ENCODE measurements at places on chromosomes 16 and 17. TPM values are rescaled to one million over a fixed set of nuclear protein-coding genes. Genes with fewer than 3 reads are reported as not detected.
A peak's percentile ranks its signal among the peaks of the same experiment; 100 is the strongest.

DNA sequence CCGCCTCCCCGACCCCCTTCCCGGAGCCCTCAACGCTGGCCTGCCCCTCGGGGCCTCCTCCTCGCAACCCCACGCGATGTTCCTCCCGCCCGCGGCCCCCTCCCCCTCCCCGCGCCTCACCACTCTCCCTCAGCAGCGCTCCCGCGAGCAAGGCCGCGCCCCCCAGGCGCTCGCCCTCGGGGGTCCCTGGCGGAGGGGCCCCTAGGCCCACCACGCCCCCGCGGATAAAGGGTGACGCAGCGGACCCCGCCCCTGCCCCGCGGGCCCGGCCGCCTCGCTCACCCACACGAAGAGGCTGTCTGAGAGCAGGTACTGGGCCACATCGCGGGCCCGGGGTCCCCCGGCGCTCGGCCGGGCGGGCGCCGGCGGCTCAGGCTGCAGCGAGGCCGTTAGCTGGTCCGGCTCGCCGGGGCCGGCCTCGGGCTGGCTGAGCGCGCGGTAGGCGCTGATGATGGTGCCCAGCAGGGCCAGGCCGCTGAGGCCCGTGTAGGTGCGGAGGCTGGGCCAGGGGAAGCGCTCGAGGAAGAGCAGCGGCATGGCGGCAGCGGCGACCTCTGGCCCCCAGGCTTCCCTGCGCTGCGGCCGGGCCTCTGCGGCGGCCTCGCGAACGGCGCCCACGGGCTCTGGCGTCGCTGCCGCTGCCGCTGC, 430 bp downstream of the AMFR start:
- no peak for DNase-seq

DNA sequence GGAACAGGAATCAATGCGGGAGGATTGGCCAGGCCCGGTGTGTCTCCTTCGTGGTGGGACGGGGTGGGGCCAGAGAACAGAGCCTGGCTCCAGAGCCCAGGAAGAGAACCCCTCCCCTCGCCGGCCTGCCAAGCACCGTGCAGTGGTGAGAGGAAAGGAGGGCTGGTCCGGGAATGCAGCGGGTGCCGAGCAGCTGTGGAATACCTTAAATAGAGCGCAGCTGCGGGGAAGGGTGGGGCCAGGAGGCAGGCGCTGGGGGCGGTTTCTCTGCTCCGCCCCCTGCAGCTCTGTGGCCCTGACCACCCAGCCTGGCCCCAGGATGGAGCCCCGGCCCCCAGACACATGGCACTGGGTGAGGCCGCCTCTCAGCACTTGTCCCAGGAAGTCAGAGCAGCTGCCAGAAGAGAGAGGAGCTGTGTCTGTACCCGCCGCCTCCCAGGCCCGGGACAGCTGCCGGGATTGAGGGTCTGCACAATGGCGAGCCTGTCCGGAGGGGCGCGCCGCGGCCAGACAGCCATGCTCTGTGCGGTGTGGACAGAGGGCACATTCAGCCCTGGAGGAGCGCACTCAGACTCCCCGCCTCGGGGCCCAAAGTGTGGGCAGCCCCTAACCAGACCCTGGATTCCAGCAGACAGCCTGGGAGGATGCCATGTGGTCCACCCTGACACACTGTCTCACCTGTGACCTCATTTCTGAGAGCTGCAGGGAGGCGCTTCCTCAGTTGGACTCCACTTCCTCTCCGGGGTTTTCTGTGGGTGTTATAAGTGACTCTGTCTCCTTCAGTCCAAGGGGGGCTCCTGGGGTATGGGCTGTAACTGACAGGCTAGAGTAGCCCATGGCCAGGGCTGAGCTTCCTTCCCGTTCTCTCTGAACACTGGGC, 268.8 kb downstream of the SEC14L1 start:
- no peak for DNase-seq

DNA sequence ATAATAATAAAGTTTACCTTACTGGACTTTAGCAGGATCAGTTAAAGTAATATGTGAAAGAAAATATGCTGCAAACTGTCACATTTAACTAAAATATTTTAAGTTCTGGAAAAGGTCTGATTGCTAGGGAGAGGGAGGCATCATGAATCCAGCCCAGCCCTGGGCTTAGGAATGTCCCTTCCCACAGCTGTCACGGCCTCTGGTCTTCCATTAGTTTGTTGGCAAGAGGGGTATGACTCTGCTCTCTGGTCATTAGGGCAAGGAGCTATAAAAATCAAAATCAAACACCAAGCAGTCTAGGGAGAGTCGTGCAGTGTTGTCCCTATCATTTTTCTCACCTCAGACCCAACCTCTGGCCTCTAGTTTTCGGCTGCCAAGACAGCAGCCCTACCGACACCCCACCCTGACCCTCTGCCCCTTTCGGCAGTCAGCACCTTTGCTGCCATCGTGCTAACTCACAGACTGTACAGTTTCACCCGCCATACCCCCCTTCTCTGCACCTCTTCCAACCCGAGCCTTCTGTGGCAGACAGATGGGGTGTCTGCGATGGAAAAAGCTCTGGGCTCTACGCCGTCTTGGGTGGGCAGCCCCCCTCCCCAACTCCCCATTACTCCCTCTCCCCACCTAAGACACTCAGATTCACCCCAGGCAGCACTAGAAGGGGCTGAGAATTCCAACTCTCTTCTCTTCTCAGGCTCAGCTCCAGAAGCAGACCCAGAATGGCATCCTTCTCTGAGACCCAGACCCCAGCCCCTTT, 41.4 kb downstream of the NEUROD2 start:
- no peak for DNase-seq

TP53TG3F gene
- total RNA-seq = not detected

PRR35 gene
- not detected for total RNA-seq

GRCh38 chr17:49567871-49568694, 7.6 kb upstream of the NXPH3 start:
- DNase-seq = peak; percentile 81

DNA sequence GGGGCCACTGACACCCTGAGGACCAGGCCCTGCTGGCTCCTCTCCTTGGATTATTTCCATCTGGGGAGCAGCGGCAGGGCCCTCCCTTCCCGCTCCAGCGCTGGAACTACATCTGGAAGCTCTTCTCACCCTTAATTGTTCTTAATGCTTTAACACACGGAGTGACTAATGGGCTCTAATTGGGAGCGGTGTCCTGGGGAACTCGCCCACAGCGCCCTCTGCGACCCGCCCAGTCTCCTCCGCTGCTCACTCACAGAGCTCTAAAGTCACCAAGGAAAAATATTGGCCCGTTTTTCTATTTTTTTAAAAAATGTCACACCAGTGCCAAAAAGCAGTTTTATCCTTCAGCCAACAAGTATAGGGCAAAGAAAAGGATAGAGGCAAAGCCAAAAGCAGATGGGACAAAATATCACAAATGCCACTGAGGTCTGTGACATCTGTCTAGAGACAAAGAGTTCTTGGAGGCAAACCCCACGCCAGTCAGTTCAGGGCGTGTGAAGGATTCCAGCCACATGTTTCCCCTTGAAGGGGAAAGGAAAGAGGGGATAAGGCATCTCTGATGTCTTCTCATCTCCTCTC, 134.7 kb downstream of the RBFOX3 start:
- no peak for DNase-seq

OR1F1 gene
- total RNA-seq = not detected

TEDC2 gene
- total RNA-seq = 26.5 TPM

KCNG4 gene
- not detected for total RNA-seq

- DNase-seq = no peak
Measured at GRCh38 chr16:19014461-19014860, 30.7 kb downstream of the TMC7 start.

CACNG4 gene
- not detected for total RNA-seq

- DNase-seq = no peak
Measured at GRCh38 chr17:17888821-17889220, 52.0 kb upstream of the SREBF1 start.

DNA sequence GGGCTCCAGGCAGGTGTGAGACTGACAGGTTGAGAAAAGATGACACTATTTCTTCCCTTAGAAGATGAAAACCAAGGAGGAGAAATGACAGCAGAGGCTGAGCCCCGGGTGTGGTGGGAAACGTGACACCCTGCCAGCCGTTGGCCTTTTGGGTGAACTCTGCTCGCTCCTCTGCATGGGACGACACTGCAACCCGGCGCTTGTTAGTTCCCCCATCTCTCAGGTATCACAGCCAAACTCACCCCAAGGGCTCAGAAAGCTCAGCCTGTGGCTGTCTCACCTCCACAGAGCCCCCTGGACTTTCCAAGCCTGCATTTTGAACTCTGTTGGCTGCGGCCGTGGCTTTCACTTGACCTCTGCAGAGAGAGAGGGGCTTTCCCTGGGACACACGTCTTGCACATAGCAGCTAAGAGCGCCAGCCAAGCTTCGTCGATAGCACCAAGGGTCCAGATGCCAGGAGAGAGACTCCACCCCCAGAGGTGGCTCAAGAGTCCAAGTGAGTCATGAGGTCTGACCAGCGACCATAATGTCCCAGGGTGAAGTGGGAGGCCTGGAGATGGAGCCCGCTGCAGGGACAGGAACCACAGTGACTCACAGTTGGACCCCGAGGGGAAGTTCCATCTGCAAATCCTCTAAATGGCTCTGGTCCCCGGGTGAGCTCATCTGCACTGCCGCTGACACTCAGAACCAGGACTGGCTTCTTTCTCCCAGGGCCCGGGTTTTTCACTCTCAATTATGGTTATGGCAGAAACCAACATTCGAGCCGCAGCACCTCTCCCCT, 301.9 kb downstream of the SOX9 start:
- DNase-seq = peak; percentile 95

PRSS22 gene
- 20.2 TPM for total RNA-seq

GRCh38 chr17:83080579-83080857, 1.1 kb downstream of the METRNL start:
- no peak for DNase-seq

RRAD gene
- 2.2 TPM for total RNA-seq

LPO gene
- total RNA-seq = not detected

- no peak for DNase-seq
Measured at GRCh38 chr16:31074814-31075183, 577 bp downstream of the ZNF646 start.

GRCh38 chr17:74818291-74818938, 41.3 kb downstream of the GRIN2C start:
- no peak for DNase-seq

- DNase-seq = no peak
Measured at GRCh38 chr16:83268169-83268568, 539.6 kb upstream of the HSBP1 start.

GRCh38 chr16:27363797-27364196, 38.2 kb upstream of the IL21R start:
- DNase-seq = no peak

DNA sequence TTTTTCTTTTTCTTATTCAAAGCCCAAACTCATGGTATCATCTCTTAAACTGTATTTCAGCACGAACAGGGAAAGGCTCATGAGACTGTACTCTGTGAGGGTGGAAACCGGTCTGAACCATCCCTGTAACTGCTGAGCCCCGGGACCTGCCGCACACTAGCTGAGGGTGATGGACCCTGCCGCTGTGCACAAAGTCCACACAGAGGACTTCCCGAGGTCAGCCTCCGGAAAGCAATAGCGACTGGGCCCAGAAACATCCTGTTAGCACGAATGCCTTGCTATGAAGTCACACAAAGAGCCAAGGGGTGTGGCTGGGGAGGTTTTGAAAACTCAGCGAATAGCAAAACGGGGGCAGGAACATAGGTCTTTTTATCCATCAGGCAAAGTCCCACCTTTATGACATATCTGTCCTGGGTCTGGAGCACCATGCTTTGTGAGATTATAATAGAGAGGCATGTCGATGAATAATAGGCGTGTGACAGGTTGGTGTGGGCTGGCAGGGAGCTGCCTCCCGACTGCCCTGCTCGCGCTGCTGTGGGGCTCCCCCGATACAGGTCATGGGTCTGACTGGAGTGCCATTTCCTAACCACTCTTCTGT, 33.4 kb downstream of the CDK5R1 start:
- DNase-seq = no peak

DNA sequence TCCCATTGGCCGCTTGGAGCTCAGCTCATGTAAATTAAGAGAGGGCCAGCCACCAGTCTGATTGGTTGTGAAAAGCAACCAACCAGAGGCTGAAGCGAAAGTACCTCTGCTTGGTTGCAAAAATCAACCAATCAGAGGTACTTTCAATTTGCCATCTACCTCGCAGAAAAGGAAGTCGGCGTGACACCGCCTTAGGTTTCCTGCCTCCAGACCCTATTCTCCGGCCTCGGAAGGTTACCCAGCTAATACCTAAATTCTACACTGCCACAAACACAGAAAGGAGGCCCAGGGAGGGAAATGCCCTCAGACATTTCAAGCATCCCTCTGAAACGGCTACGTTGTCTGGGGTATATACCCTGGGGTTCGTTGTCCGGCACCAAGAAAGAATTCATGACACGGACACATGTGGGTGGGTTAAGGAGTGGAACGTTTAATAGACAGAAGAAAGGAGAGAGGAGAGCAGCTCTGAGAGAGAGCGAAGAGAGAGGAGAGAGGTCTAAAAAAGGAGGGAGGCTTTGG, 481.3 kb downstream of the TMEM114 start:
- DNase-seq = no peak

All from HCT116 (cell line).